Keratinocyte (primary cell): ENCODE measurements at places on chromosomes 2 and 18. TPM values are rescaled to one million over a fixed set of nuclear protein-coding genes. Genes with fewer than 3 reads are reported as not detected.

GPAT2 gene
- polyA plus RNA-seq, result 0.05 to 0.29 TPM (median 0.06 TPM) in 3 replicates

ASXL3 gene
- polyA plus RNA-seq, result 0.01 TPM in 1 of 3 replicates, not detected in the others

RPL37A gene
- 1,858 to 4,257 TPM (median 3,899 TPM) in 3 replicates for polyA plus RNA-seq

CTAGE1 gene
- not detected in 3 replicates for polyA plus RNA-seq

REG3G gene
- polyA plus RNA-seq, result not detected in 3 replicates

GRCh38 chr2:11578986-11579774 lies 45.3 kb downstream of the GREB1 start:
- DNase-seq, result no peak

GRCh38 chr2:227234429-227234828 lies 70.0 kb downstream of the COL4A3 start:
- DNase-seq, result no peak

DNA sequence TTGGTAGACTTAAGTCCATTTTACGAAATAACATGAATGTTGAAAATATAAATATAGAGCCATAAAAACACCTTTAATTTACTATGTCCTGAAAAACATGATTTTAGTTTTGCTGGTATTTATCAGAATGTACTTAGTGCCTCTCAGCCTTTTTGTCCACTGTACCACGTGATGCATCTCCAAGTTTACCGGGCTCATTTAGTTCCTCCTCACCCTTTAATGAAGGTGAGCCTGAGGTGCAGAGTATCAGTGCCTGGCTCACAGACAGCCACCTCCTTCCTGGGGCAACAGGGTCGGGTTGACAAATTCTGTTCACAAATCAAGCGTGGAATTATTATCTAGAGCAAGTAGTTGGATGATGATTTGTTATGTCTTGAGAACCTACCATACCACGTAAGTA lies 420.5 kb upstream of the MEIS1 start:
- DNase-seq, result no peak

GRCh38 chr18:6886797-6887330 lies 157.3 kb downstream of the ARHGAP28 start:
- DNase-seq, result no peak

GRCh38 chr18:8844721-8845148 lies 139.4 kb downstream of the MTCL1 start:
- DNase-seq, result peak; percentile 89

- DNase-seq, result peak; percentile 36
Measured at GRCh38 chr2:6506361-6506794, 359.3 kb downstream of the CMPK2 start.

DNA sequence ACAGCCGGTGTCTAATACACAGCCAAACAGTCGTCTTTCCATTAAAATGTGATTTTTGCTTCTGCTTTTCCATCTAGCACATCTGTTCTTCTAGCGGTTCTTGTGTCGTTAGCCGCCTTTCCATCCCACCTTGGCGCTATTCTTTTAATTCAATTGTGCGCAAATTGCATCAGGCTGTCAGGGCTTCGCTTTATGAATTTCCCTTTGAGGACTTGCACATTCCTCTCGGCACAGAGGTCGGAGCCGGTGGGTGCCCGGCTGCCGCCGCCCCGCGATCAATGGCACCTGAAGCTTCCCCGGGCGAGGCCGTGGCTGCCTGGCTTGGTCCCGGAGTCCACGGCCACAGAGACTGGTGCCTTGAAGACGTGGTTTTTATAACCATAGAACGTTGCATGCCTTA lies 33.9 kb upstream of the TSPYL6 start:
- DNase-seq, result no peak

DNA sequence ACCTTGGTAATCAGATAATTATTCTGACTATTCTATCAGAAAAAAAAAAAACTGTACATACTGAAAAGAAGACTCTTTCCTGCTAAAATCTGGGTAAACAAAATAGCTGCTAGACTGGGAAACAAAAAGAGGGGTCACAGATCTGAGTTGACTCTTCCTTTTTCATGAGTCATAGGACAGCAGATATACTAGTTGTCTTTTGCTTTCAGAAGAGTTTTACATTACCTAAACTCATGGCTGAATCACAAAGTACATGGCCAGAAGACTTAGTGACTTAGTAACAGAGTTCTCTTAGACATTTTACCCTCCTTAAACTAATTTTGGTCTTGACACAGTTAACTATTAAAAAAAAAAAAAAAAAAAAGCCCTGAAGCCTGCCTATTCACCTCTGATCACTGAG lies 834.0 kb upstream of the FSHR start:
- no peak for DNase-seq

- no peak for DNase-seq
Measured at GRCh38 chr18:75016025-75016717, 192.8 kb downstream of the PTGR3 start.
